ENCODE measurements at places on chromosomes 1 and 21. TPM values are rescaled to one million over a fixed set of nuclear protein-coding genes. Genes with fewer than 3 reads are reported as not detected.

- no peak for DNase-seq
Measured at GRCh38 chr1:231684356-231685244, 58.0 kb downstream of the DISC1 start.

DNA sequence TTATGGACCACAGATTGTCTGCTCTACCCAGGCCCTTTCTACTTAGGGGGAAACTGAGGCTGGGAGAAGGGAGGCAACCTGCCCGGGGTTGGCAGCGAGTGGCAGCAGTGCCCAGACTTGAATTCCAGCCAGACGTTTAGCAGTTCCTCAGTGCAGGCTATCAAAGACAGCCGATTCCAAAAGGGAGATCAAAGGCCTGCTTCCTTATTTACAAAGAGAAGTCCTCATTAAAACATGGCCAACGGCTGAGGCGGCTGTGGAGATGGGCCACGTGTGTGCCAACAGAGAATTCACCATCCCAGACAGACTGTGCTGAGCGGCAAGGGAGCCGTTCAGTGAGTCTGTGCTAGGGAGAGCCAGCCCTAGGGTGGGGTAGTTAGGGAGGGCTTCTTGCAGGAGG lies 27.7 kb downstream of the C1QB start:
- DNase-seq: no peak

The LEPR gene
- total RNA-seq: 0.46 TPM

The CELA2A gene
- not detected for total RNA-seq

- DNase-seq: no peak
Measured at GRCh38 chr1:20932437-20932977, 145.4 kb upstream of the HP1BP3 start.

The RHOU gene
- total RNA-seq: 0.17 TPM

DNA sequence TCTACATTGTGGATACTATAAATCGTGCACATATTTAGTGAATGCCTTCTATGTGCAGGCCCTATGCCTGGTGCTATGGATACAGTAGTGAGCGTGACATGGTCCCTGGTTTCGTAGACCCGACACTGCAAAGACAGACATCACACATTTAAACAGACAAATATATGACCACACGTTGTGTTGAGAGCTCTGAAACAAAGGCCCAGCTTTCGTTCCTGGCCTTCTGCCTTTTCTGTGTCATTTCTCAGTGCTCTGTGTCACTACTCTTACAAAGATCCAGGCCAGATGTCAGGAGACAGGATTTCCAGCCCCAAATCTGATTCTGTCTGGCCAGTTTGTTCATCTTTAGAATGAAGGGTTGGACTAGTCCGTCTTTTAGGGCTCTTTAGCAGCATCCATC lies 19.3 kb upstream of the TRABD2B start:
- DNase-seq: no peak

DNA sequence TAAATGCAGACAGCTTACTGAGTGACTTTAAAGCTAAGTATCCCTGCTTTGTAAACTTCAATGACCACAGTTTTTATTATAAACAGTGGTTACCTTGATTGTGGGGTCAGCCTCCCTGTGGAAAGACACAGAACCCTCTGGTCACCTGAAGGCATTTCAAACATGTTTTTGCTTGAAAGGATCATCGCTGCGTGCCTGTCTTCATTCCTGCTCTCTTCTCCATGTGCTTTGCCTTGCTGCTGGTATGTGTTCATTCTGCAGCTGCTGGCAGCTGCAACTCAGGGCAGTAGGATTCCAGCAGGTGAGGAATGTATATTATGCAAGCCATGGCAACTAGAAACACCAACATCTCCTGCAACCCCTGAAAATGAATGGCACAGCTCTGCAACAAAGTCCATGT lies 81.0 kb upstream of the VAV3 start:
- DNase-seq: no peak

GRCh38 chr1:175481126-175482070 lies 262.0 kb downstream of the TNR start:
- peak; percentile 38 for DNase-seq

The CLEC20A gene
- total RNA-seq: not detected

DNA sequence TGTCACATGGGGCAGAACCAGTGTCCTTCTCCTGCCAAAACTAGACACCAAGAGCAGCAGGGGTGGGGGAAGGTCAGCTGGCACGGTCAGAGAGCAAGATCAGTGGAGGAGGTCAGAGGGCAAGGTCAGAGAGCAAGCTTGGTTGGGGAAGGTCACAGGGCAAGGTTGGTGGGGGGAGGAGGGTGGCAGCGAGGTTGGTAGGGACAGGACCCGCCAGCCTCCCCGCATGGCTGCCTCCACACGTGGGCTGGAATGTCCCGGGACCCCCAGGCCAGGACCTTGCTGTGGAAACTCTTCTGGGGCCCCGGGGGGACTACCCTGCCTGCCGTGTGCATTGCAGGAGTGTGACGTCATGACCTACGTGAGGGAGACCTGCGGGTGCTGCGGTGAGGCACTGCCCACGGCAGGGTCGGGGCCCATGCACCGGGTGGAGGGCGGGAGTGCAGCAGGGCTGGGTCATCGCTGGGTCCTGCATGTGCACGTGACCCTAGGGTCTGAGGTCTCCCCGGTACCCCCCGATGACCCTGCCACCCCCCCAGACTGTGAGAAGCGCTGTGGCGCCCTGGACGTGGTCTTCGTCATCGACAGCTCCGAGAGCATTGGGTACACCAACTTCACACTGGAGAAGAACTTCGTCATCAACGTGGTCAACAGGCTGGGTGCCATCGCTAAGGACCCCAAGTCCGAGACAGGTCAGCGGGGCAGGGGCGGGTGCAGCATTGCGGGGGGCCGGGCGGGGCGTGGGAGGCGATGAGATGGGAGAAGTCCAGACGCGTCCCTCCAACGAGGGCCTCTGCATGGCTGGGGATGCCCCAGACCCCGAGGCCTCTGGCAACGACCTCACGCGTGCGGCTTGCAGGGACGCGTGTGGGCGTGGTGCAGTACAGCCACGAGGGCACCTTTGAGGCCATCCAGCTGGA lies 27.3 kb downstream of the COL6A2 start:
- no peak for DNase-seq

The VHLL gene
- 1.1 TPM for total RNA-seq

DNA sequence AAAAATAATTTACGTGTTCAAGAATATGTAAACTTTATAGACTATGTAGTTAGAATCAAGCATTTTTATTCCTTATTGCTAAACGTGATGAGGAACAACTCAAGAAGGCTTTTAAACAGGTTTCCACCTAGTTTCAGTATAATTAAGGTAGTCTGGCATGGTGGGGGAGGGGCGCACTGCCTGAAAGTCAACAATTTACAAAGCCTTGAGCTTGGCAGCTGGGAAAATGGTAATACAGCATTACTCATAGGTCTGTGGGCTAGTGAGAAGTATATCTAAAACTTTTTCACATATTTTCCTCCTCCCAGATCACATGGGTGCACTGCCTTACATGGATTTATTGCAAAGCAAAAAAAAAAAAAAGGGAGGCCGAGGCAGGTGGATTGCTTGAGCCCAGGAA lies 75.2 kb downstream of the EVI5 start:
- peak; percentile 72 for DNase-seq

The OR2W3 gene
- total RNA-seq: 4.5 TPM

DNA sequence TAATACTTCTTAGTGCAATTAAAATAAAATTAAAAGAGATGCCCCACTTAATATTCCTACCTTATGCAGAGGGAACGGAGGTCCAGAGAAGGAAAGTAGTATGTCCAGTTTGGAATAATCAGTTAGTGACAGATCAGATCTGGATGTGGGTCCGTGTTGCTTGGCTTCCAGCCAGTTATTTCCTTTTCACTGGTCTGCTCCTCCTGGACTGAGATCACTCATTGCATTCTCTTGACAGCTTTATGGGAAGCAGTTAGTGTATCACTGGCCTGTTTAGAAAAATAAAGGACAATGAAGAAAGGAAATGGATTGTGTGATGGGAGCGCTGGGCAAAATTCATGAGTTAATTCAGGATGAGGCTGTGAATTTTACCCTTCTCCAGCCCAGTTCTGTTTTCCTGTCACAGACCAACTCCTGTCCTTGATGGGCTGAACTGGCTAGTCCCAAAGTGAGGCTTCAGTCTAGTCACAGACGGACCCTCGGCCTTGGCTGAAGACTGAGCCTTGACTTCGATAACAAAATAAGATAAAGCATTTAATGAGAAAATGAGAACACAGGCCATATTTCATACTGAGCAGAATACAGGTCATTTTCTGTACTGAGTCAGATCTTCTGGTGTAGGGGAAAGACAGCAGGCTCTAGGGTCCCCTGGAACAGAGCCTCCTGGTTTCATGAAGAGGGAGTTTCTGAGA lies 85.2 kb upstream of the TRABD2B start:
- no peak for DNase-seq

The SH2D1B gene
- 0.04 TPM for total RNA-seq

DNA sequence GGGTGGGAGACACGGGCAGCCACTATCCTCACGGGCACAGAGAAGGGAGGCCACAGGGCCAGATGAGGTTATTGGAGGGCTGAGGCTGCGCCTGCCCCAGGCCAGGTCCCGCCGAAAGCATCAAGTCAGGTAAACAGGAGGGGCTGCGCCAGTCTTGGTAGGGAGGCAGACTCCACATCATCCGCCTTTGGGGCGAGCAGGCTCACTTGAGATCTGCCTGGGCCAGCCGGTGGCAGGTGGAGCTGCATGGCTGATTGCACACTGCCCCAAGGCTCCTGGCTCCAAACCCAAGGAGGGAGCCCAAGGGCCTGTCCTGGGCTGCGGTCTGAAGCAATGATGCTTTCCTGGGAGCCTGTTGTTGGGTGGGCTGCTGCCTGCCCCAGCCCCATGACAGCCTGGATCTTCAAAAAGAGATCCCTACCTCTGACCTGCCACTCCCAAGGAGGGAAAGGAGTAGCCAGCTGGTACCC lies 4.6 kb downstream of the SMIM1 start:
- no peak for DNase-seq

- no peak for DNase-seq
Measured at GRCh38 chr1:116850436-116850835, 59.3 kb upstream of the PTGFRN start.

The ATP6V1G3 gene
- not detected for total RNA-seq

DNA sequence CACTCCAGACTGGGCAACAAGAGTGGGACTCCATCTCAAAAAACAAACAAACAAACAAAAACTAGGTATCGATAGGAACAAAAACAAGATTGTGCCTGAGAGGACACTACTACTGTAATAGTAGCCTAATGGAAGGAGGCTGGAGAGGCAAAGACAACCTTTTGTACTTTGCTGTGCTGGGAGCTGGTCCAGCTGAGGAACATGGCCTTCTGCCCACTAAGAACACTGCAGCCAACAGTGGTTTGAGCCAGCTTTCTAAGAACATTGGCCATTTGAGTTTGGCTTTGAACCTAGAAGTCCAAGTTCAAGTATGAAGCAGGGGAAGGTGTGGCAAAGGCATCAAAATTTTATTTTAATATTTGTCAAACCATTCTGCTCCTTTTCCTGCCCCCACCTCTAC lies 22.7 kb upstream of the RGS8 start:
- no peak for DNase-seq

DNA sequence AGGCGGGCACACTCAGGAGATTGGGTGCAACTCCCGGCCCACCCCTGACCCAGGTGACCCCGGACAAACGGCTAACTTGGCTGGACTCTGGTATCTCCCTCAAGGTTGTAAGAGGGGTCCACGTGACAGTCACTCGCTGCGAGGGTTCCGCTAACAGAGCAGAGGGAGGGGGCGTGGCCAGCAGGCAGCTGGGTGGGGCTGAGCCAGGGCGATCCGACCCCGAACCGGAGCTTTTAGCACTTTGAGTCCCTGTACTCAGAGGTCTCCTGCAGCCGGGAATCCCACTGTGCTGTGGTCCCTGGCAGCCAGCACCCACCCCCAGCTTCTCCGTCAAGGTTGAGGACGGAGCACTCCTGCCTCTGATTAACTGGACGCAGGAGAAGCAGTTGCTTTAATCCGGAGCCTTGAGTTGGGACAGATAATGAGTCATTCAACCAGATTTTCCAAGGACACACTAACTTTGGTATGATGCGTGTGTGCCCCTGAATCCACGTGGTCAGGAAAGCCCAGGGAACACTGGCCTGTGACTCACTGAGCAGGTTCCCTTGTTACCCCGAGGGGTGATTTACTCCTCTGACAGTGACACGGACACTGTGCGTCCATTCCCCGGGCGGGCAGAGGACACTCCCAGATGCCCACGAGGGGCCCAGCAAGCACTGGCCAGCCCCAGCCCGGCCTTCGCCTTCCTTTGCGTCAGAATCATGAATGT lies 16.8 kb downstream of the TRPM2 start:
- peak; percentile 77 for DNase-seq

GRCh38 chr1:160082487-160082886 lies 1.1 kb downstream of the KCNJ9 start:
- DNase-seq: no peak

The PCBP3 gene
- total RNA-seq: 2.4 TPM

GRCh38 chr1:146021050-146021445 lies 487 bp downstream of the HJV start:
- DNase-seq: no peak

The PAFAH2 gene
- total RNA-seq: 9.0 TPM

GRCh38 chr1:248852481-248853405 lies 6.1 kb downstream of the ZNF692 start:
- DNase-seq: no peak

- peak; percentile 84 for DNase-seq
Measured at GRCh38 chr21:15274701-15275485, 210.1 kb upstream of the NRIP1 start.

The VPS26C gene
- 46.8 TPM for total RNA-seq

The DNAI4 gene
- 1.6 TPM for total RNA-seq

All from PC-3 (cell line).